ENCODE measurements at places on chromosomes 11 and 22.

- peak; percentile 87 for DNase-seq
These were observed 82.5 kb upstream of the SORL1-AS1 start for GRCh38 chr11:121535129-121535796.

DNA sequence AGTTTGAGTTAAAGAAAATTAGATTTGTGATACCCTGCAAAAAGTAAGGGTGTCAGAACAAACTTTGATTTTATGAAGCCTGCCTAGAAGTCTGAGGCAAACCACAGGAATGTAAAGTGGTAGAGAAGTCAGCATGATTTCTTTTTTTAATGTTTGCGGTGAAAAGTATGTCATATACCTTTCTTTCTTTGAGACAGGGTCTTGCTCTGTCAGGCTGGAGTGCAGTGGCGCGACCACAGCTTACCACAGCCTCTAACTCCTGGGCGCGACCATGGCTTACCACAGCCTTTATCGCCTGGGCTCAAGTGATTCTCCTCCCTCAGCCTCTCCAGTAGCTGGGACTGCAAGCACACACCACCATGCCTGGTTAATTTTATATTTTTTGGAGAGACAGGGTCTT, 4.7 kb downstream of the API5 start:
- no peak for DNase-seq

- DNase-seq, result no peak
These were observed 83.5 kb upstream of the EIF3D start for GRCh38 chr22:36612458-36612857.

- DNase-seq, result no peak
These were observed 34.3 kb upstream of the CFAP300 start for GRCh38 chr11:102012946-102013345.

DNA sequence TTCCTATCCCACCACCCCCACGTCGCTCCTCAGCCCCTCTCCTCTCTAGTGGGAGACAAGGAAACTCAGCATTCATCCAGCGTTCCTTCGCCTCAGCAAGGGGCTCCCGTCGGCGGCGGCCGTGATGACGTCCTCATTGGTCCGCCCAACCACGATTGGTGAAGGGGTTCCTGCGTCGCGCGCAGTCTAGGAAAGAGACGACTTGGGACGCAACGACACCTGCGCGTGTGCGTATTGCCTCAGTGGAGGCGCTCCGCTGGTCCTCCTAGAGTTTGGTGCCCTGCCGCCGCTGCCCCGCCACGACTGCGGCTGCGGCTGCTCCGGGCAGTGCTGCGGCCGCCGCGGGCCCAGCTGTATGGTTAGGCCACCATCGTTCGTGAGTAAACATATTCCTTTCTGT, 56.6 kb downstream of the CCDC81 start:
- no peak for DNase-seq

- DNase-seq, result no peak
These were observed 12.2 kb downstream of the FAR1 start for GRCh38 chr11:13680501-13681264.

DNA sequence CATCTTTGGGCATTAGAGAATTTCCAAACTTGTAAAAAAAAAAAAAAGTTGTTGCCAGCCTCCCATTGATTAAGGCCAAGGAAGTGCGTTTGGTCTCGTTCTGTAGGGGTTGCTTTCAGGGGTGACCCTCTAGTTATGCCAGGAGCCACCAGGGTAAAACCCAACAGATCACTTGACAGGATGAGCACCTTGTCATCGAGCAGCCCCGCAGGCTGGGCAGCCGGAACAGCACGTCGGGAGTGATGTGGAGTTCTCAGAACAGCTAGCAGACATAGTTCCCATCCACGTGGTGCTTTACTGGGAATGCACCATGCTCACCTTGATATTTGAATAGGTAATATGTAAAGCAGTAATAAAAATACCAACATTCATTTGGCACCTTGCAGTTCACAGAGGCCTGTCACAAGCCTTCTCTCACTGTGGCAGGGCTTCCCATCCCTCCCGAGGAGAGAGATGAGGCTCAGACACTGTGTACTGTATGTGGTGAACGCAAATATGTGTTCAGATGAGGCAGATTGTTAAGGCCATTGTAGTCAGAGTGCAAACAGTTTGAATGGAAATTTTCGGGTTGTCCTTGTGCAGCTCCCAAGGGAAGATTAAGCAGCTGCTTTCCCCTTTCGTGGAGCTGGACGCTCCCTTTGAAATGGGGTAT, 70.9 kb upstream of the SORL1-AS1 start:
- DNase-seq, result no peak

GRCh38 chr22:44473166-44473565, 24.9 kb downstream of the RTL6 start:
- DNase-seq, result no peak

GRCh38 chr11:32188785-32189184, 97.9 kb downstream of the RCN1 start:
- no peak for DNase-seq

GRCh38 chr11:98772893-98773292, 247.9 kb upstream of the CNTN5 start:
- DNase-seq, result peak; percentile 93

DNA sequence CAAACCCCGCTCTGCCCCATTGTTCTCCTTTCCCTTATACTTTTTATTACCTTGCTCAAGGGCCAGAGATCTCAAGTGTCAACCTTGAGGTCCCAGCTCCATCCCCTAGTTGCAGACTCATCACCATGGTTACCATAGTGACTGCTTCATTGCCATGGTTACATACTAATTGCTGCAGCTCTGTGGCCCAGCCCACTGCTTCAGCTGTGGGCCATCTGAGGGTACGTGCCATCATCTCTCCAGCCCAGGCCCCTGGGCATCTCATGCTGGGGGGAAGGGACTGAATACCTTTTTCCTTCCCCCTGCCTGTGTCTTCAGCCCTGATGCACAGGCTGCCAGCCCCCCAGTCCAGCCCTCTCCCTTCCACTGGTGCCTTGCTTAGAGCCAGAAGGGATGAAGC, 22.2 kb downstream of the TREH start:
- DNase-seq, result no peak

DNA sequence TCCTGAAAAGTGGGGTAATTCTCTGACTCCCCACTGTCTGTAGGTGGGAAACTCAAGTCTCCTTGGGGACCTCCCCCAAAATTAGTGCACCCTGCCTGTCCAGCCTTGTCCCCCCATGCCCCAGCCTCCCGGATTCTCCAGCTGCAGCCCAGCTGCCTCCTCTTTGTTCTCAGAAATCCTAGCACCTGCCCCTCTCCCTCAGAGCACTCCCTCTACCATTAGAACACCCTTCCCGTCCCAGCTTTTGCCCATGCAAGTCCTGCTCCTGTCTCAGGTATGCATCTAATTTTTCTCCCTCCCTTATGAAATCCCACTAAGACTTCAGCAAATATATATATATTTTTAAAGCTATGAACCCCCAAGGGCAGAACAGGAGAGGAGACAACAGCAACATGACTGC, 37.3 kb downstream of the LRFN4 start:
- no peak for DNase-seq

DNA sequence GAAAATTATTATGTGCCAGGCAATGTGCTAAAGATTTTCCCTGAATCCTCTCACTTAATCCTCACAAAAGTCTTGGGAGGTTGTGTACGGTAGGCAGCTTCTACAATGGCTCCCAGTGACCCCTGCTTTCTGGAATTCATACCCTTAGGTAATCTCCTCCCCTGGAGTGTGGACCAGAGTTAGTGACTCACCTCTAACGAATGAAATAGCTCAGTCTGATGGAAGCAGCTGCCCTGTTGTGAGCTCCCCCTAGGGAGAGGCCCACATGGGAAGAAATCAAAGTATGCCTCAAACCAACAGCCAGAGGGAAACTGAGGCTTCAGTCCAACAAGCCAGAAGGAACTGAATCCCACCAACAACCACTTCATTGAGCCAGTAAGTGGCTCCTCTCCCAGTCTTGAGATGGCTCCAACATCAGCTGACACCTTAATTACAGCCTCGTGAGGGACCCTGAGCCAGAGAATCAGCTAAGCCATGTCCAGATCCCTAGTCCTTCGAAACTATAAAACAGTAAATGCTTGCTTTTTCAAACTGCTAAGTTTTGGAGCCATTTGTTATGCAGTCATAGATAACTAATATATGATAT, 98.9 kb upstream of the ISX start:
- DNase-seq, result no peak

DNA sequence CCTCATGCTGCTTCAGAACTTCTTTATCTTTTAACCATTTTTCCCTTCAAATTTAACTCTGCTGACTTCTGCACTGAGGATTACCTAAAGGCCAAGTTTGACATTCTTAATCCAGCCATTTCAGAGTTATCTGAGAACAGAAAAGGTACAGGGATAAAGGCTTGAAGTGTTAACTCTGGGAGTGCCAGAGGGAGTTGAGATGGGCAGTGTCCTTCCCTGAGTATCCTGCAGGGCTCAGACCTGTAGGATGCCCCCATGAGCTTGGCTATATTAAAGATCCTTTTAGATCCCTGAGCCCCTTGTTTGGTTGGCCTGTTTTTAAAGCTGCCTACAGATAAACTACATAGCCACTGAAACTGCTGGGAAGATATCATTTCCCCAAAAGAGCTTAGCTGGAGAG, 268.4 kb upstream of the KIRREL3 start:
- DNase-seq, result no peak

- no peak for DNase-seq
These were observed 1.5 kb downstream of the OLFML1 start for GRCh38 chr11:7486781-7487140.

GRCh38 chr11:117039900-117040299, 58.3 kb downstream of the SIK3 start:
- no peak for DNase-seq

DNA sequence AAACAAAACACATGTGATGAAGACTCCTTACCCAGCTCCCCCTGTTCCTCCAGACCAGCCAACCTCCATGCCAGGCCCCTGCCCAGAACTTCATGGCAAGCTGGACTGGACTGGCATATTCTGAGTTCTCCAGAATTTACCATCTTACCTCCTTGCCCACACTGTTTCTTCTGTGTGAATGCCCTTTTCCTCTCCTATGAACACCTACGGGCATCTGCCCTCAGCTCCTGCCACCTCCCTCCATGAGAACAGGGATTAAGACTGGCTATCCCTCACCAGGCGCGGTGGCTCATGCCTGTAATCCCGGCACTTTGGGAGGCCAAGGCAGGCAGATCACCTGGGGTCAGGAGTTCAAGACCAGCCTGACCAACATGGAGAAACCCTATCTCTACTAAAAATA, 6.4 kb upstream of the AIFM3 start:
- DNase-seq, result no peak

DNA sequence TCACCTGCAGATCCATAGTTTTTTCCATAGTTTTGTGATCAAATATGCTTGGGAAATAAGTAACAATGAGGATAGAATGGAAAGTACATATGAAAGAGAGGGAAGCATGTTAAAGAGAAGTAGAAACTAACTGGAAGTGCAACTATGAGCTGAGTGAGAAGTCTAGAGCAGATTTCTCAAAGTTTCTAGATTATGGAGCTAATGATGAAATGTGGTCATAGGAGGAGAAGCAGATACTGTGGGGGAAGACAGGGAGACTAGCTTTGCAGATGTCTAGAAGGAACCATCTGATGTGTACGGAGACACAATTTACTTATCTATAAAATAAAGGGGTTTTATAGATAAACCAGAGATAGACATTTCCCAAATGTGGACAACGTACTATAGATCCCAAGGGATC, 37.1 kb downstream of the RELT start:
- no peak for DNase-seq

DNA sequence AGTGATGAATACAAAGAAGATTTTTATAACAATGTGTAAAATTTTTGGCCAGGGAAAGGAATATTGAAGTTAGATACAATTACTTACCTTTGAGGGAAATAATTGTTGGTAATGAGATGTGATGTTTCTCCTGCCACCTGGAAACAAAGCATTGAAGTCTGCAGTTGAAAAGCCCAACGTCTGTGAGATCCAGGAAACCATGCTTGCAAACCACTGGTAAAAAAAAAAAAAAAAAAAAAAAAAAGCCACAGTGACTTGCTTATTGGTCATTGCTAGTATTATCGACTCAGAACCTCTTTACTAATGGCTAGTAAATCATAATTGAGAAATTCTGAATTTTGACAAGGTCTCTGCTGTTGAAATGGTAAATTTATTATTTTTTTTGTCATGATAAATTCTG, 5.3 kb downstream of the BIRC3 start:
- DNase-seq, result no peak

All from NCI-H2171 treated with DMSO at 0.1 percent for 48 hours (cell line).